Naive thymus-derived CD4-positive, alpha-beta T cell (primary cell): ENCODE measurements at places on chromosomes 2 and 18. TPM values are rescaled to one million over a fixed set of nuclear protein-coding genes. Genes with fewer than 3 reads are reported as not detected.
A peak's percentile ranks its signal among the peaks of the same experiment; 100 is the strongest.

DNA sequence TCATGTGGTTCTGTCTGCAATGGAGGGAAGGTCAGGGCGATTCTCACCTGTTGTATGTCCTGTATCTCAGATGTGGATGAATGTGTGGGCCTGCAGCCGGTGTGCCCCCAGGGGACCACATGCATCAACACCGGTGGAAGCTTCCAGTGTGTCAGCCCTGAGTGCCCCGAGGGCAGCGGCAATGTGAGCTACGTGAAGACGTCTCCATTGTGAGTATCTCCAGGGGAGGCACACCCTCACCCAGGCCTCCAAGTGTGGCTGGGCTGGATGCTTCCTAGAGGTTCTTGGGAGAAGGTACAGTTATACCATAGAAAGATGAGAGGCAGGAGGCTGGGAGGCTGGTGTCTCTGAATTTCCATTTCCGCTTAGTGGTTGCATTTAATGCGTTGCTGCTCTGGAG, 46.9 kb downstream of the FBLN7 start:
- no peaks in the 10 kb centered on the region for H3K27me3 ChIP-seq
- peaks cover 61% of the 10 kb centered on the region for H3K4me1 ChIP-seq
- H3K27ac ChIP-seq, result peak overlapping the region; percentile 85
- no peak for DNase-seq
- no peak overlapping the region for H3K4me3 ChIP-seq

DNA sequence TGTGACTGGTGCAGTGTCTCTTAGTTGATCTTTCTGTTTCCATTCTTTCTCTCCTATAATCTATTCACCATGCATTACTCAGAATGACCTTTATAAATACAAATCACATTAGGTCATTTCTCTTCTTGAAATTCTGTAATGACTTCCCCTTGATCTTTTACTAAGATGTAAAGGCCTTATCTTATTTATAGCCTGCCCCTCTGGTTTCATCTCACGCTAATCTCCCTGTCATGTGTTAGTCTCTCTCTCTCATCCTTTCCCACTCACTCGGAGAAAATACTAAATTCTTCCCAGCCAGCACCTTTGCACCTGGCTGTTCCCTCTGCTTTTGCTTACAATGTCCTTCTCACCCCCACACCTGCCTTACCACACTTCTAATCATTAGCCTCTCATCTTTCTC, 530.8 kb downstream of the ADCYAP1 start:
- no peak overlapping the region for H3K4me3 ChIP-seq
- H3K27ac ChIP-seq, result no peak overlapping the region
- no peak for DNase-seq
- H3K27me3 ChIP-seq, result no peaks in the 10 kb centered on the region
- no peaks in the 10 kb centered on the region for H3K4me1 ChIP-seq

DNA sequence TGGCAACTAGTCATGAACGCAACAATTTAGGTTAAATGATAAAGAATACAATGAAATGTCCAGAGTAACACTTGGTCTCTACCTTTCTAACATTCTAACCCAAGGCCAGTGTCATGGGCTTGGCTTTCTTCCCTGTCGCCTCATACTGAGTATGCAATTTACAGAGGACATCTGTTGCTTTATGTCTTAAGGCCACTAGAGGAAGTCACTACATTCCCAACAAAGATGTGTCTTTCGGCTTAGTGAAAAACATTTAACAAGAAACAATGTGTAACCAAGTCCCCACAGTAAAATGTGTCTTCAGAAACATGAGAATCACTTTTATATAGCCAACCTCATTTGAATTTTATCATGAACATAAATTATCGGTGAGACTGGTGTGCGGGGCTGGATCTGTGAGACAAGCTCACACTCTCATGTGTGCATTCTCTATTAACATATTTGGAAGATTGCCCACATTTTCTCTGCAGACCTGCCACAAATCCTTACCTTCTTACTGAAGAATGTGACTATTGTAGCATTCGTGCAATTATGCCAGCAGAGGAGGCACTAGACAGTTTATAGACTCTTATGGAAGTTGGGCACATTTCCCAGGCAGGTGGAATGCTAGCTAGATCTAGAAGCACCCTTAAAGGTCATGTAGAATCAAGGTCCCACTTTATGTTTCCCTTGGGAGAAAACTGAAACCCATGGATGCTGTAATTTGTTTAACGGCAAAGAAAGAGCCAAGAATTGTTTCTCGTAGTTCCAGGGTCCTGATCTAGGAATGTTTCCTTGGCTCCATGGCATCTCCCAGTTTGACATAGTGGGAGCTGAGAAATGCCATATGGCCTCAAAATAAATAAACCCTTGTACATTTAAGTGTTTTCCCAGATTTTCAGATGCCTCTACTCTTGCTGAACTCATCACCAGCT, 101.8 kb downstream of the CD226 start:
- DNase-seq, result peak; percentile 5
- H3K4me3 ChIP-seq, result no peak overlapping the region
- no peaks in the 10 kb centered on the region for H3K4me1 ChIP-seq
- H3K36me3 ChIP-seq, result no peaks in the 10 kb centered on the region

SCN7A gene
- total RNA-seq, result not detected

GRCh38 chr2:36356298-36356989, 866 bp downstream of the CRIM1 start:
- no peaks in the 10 kb centered on the region for H3K27me3 ChIP-seq
- H3K36me3 ChIP-seq, result no peaks in the 10 kb centered on the region
- H3K4me3 ChIP-seq, result peak overlapping the region; percentile 62
- peak; percentile 31 for DNase-seq
- peaks cover 9% of the 10 kb centered on the region for H3K4me1 ChIP-seq

DNA sequence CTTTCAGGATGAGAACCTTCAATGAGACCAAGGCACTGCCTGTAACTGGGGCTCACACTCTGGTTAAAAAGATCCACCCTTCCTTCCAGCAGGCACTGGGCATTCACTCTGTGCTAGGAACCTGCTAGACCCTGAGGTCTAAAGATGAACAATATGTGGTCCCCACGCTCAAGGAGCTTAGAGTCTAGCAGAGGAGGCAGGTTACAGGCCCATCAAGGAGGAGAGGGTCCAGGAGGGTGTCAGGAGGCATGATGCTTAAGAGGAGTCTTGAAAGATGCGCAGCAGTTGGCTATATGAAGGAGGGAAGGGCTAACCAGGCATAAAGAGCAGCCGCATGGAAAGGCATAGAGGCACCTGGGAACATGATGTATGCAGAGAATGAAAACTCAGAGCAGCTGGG, 4.5 kb downstream of the ANKRD53 start:
- no peak overlapping the region for H3K4me3 ChIP-seq
- no peaks in the 10 kb centered on the region for H3K36me3 ChIP-seq
- peaks cover 4% of the 10 kb centered on the region for H3K4me1 ChIP-seq
- H3K27ac ChIP-seq, result no peak overlapping the region
- H3K27me3 ChIP-seq, result no peaks in the 10 kb centered on the region

FEV gene
- not detected for total RNA-seq

DNA sequence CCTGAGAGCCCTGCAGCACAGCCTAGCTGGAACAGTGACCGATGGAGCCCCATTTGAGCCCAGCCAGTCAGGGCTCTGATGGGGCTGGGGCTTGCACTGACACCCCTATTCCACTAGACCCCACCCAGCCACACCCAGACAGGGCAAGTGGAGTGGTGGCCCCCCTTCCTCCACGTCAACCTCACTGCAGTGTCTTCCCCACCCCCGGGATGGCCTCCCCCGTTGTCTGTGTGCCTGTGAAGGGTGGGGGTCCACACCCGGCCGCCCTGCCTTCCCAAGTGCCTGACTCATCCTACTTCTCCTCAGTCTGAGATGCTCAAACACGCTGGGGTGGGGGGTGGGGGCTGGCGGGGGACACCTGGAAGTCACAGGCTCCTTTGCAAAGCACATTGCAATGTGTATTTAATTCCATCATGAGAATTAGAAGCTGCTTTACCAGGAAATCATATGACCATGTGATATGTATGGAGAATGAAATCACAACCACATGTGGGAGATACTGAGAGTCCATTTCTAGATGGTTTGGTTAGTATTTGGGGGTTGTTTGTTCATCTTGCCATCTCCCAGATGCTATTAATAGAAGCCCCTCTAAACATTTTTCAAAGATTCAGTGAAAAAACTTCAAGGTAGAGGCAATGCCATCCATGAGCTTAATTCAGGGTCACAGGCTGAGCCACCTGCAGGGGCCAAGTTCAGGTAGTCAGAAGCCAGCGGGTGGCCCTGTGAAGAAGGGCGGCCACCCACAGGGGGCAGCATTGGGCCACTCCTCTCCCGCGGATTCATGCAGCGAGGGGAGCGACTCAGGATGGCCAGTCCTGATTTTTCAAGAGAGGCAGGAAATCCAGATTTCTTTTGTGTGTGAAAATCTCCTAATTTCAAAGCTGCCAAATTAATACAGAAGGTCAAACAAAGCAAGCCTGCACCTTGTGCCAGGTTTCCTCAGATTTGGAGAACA, 22.7 kb upstream of the GMPPA start:
- H3K27ac ChIP-seq, result no peak overlapping the region
- H3K4me3 ChIP-seq, result no peak overlapping the region
- peak; percentile 67 for DNase-seq
- no peaks in the 10 kb centered on the region for H3K27me3 ChIP-seq
- no peaks in the 10 kb centered on the region for H3K36me3 ChIP-seq

REG1A gene
- total RNA-seq, result not detected

GREB1L gene
- total RNA-seq, result not detected in 2 replicates

DNA sequence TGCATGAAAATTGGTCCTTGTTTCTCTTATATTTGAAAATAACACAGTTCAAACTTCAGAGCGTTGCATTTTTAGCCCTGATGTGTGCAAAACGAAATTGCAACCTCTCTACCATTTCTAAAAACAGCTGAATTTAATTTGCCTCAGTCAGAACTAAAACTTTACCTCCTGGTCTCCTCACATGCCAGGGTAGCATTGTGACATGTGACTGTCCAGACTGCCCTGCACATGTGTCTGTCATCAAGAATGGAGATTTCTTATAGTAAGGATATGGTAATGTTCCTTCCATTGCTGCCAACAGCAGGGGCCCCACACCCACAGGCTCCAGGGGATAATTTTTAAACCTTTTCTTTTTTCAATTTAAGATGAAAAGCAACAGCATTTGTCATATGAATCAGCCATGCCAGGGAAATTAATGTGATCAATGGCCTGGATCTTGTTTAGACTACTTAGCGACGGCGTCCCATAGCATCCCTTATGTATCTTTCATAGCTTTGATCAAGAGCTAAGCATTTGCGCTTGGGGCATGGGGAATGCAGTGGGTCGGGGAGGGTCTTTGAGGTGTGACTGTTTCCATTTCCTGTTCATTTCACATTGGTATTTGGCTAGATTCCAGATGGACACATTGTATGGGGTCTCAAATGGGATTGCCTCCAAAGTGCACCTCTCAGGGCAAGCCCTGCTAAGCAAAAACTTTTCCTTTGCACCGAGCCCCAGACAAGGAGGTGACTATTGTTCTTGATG, 92.4 kb upstream of the RASGRP3 start:
- H3K27ac ChIP-seq, result no peak overlapping the region
- H3K4me3 ChIP-seq, result no peak overlapping the region
- DNase-seq, result no peak
- H3K27me3 ChIP-seq, result no peaks in the 10 kb centered on the region
- H3K36me3 ChIP-seq, result no peaks in the 10 kb centered on the region
- H3K4me1 ChIP-seq, result no peaks in the 10 kb centered on the region

DNA sequence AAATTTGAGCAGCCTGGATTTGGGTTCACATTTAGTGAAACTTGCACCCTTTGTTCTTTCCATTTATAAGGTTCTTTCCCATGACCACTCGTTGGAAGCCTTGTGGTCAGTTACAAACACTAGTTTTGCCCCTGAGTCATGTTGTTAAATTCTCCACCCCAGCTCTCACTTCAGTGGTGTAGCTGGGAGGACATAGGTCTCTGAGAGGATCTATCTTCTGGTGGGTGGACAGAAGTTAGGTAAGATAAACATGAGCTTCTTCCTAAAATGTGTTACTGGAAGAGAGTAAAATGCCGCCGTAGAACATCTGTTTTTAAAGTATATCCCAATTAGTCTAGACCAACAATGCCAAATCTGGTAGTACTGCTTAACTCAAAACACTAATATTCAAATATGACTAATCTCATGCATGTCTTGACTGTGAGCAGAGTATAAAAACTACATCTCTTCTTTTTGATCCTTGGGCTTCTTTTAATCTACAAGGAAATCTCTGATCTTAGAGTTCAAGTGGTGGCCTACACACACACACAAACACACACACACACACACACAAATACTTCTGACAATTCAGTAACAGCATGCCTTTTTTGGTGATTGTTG, 162.6 kb upstream of the FN1 start:
- H3K4me3 ChIP-seq, result no peak overlapping the region
- no peak for DNase-seq
- H3K36me3 ChIP-seq, result no peaks in the 10 kb centered on the region
- H3K4me1 ChIP-seq, result no peaks in the 10 kb centered on the region
- no peak overlapping the region for H3K27ac ChIP-seq
- no peaks in the 10 kb centered on the region for H3K27me3 ChIP-seq

DNA sequence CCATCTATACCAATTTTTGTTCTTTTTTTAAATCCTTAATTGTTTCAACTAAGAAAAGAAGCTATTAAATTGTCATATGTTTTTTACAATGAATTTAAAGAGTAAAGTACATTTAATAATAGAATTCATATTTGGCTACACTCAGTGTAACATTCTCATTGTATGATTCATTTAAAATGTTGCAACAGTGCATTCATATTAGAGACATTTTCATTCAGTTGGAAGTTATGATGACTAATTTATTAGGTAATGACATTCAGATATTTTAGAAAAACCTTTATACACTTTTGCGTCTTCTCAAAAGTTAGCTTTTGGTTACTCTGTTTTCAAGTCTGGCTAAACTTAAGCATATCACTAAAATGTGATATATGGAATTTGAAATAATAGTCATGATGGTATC, 887.5 kb upstream of the NRXN1 start:
- H3K27ac ChIP-seq, result no peak overlapping the region
- no peaks in the 10 kb centered on the region for H3K4me1 ChIP-seq
- no peak overlapping the region for H3K4me3 ChIP-seq
- H3K27me3 ChIP-seq, result no peaks in the 10 kb centered on the region
- H3K36me3 ChIP-seq, result no peaks in the 10 kb centered on the region

ALK gene
- total RNA-seq, result not detected

DNA sequence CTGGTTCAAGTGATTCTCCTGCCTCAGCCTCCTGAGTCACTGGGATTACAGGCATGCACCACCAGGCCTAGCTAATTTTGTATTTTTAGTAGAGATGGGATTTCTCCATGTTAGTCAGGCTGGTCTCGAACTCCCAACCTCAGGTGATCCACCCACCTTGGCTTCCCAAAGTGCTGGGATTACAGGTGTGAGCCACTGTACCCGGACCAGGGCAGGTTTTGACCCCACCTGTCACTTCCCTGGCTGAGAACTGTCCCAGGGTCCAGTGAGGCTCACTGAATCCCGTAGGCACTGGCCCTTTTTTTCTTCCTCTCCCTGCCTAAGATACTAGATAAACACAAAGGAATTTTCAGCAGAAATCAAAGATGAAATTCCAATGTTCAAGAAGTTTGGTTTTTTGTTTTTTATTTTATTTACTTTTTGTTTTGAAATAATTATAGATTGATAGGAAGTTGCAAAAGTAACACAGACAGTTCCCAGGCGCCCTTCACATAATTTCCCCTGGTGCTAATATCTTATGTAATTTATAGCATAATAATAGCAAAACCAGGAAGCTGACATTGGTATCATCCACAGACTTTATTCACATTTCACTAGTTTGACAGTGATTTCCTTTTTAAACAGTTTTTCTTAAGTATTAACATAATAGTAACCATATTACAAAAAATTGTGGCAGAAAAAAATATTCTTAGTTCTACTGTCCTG, 52.4 kb upstream of the B3GNT7 start:
- no peaks in the 10 kb centered on the region for H3K36me3 ChIP-seq
- no peaks in the 10 kb centered on the region for H3K27me3 ChIP-seq
- no peaks in the 10 kb centered on the region for H3K4me1 ChIP-seq
- DNase-seq, result no peak
- H3K4me3 ChIP-seq, result no peak overlapping the region

STARD6 gene
- total RNA-seq, result not detected

KLF11 gene
- total RNA-seq, result 48.6 TPM
